Mesothelial cell of epicardium (in vitro differentiated cells): ENCODE measurements at places on chromosomes 2 and 18. TPM values are rescaled to one million over a fixed set of nuclear protein-coding genes. Genes with fewer than 3 reads are reported as not detected.
A peak's percentile ranks its signal among the peaks of the same experiment; 100 is the strongest.

DNA sequence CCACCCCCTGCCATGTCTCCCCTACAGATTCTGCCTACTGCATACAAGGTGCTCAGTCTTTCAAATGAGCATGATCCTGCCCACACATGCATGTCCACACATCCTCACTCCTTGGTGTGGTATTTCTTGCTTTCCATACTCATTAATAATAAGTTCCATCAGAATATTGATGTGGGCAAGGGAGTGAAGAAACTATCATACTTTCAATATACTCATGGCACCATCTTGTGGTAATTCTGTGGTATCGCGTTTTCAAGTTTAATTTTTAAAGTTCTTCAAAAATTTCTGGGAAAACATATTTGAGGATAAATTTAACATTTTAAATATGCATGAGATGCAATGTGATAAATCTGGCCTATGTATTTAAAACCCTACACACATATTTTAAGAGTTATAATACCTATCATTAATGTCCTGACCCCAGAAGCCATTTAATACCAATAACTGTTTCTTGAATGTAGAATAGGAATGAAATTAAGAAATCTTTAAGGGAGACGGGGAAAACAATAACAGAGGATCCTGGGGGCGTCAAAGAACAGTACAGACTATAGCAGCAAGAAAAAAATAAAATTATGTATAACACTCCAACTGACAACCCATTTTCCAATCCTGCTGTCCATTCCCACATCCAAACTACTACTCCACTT, 110.1 kb downstream of the ZNF385B start:
- H3K4me3 ChIP-seq = no peak overlapping the region
- H3K27ac ChIP-seq = no peak overlapping the region
- H3K36me3 ChIP-seq = no peaks in the 10 kb centered on the region
- H3K27me3 ChIP-seq = peaks cover 8% of the 10 kb centered on the region
- DNase-seq = no peak
- peaks cover 4% of the 10 kb centered on the region for H3K4me1 ChIP-seq

GRCh38 chr2:119198240-119198840, 25.3 kb upstream of the STEAP3 start:
- peak overlapping the region; percentile 21 for H3K27ac ChIP-seq
- peaks cover 75% of the 10 kb centered on the region for H3K27me3 ChIP-seq
- no peak overlapping the region for H3K4me3 ChIP-seq
- no peaks in the 10 kb centered on the region for H3K36me3 ChIP-seq

GRCh38 chr2:195662138-195662537, 5.1 kb downstream of the SLC39A10 start:
- H3K4me1 ChIP-seq = peaks cover 39% of the 10 kb centered on the region
- H3K27ac ChIP-seq = no peak overlapping the region
- no peak for DNase-seq
- H3K27me3 ChIP-seq = no peaks in the 10 kb centered on the region
- H3K4me3 ChIP-seq = no peak overlapping the region

DNA sequence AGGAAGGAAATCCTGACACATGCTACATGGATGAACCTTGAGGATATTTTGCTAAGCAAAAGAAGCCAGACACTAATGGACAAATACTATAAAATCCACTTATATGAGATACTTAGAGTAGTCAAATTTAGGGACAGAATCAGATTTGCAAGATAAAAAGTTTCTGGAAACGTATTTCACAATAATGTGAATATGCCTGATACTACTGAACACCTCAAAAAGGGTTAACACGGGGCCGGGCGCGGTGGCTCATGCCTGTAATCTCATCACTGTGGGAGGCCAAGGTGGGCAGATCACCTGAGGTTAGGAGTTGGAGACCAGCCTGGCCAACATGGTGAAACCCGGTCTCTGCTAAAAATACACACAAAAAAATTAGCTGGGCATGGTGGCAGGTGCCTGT, 1.7 kb upstream of the RMC1 start:
- H3K4me3 ChIP-seq = no peak overlapping the region
- no peak overlapping the region for H3K27ac ChIP-seq
- DNase-seq = no peak
- peaks cover 21% of the 10 kb centered on the region for H3K4me1 ChIP-seq

DNA sequence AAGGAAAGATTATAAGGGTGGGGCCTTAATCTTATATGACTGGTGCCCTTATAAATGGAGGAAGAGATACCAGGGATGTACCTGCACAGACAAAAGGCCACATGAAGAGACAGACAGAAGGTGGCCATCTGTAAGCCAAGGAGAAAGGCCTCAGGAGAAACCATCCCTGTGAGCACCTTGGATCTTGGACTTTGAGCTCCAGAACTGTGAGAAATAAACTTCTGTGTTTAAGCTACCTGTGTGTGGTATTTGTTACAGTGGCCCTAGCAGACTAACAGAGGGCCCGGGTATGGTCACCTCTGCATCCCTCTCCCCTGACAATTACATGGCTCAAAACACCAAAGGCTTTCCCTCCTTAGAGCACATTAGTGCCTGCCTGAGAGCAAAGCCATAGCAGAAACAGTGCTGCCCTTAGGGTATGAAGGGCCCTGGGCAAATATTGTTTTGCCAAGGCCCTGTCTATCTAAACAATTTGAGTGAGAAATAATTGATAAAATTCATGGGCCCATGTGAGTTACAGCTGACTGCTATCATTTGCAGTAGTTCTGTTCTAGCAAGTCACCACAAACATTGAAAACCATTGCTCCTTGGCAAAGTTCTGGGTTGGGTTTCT, 109.3 kb upstream of the MYCN start:
- peaks cover 6% of the 10 kb centered on the region for H3K4me1 ChIP-seq
- H3K27me3 ChIP-seq = no peaks in the 10 kb centered on the region
- H3K27ac ChIP-seq = no peak overlapping the region
- H3K4me3 ChIP-seq = no peak overlapping the region

KCNIP3 gene
- total RNA-seq = 8.3 to 9.2 TPM (median 8.3 TPM) in 3 replicates

ADAM23 gene
- 6.9 to 8.6 TPM (median 8.5 TPM) in 3 replicates for total RNA-seq

COL3A1 gene
- total RNA-seq = 7,569 to 7,691 TPM (median 7,584 TPM) in 3 replicates

CIDEA gene
- not detected in 3 replicates for total RNA-seq
